ENCODE measurements at places on chromosomes 16 and 17.

GRCh38 chr16:72271699-72272240 is 99.8 kb upstream of the PMFBP1 start:
- DNase-seq, result no peak

DNA sequence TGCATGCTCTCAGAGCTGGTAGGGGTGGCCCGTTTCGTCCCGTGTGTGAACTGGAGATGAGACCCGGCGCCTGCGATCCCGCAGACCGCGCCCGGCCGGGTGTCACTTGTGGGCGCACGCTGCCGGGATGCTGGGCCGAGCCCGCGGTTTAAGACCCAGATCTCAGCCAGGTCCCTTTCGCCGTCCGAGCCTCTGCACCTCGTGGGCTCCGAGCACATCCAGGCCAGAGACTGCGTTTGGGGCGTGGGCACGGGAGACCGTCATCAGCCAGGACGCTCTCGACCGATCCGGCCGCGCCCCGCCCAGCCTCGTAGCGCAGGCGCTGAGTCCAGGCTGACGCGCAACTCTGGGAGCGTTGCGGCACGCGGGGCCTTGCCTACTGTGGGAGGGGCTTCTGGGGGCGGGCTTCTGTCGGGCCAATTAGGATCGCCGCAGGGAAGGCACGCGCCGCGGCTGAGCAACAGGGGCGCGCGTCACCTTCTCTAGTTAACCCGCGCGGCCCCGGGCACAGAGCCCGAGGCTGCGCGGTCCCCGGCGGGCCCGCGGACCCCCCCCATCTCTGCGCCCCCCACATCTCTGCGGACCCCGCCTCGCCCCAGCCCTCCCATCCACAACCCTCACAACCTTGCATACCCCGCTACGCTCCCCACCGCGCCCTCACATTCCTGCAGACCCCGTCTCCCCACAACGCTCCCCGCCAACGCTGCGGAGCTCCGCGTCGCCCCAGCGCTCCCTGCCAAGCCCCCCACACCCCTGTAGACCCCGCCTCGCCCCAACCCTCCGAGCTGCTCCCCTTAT is 687 bp upstream of the CEMP1 start:
- peak; percentile 98 for DNase-seq

DNA sequence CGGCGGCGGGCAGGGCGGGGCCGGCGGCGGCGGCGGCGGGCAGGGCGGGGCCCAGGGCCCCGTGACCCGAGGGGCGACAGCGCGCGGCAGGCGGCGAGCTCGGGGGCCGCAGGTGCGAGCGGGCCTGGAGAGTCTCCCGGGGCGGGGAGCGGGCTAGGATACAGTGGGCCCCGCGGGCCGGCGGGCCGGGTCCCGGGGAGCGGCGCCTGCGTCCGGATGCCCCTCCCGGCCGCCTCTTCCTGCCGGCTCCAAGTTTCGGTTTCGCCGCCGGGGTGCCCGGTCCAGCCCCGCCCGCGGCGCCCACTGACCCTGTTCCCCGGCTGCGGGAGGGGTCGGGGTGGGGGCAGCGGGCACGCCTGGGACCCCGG is at the start of gene RNF213:
Gene RNF213 (plus strand): TSS at position 62 of the 368 bp plus-strand sequence. CDS start 2,830 bp downstream, outside the sequence.
- peak; percentile 49 for DNase-seq

- DNase-seq, result no peak
These were observed 43.1 kb upstream of the GSG1L start for GRCh38 chr16:28106467-28107215.

GRCh38 chr16:4021070-4021779 is 95.0 kb downstream of the ADCY9 start:
- DNase-seq, result no peak

DNA sequence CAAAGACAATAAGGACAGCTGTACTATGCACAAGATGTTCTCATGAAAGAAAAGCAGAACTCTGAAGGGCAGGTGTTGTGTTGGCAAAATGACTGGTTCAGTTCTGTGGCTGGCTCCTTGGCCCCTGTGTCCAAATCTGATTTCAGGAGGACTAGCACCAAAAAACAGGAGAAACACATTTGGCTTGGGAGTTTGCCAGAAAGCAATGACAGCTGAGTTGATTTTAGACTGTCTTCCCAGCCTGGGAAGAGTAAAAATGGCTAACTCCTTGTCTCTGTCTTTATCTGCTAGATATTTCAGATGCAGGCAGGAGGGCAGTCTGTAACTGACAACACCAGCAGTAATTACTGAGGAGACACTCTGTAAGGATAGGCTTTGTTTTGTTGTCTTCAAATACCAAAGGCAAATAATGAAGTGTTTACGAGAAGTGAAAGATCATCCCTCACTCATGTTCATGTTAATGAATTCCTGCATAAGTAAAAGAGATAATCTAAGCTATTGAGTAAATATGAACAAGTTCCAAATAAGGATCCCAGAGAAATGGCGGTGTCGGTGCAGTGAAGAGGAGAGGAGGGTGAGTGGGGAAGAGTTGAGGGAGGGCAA is 989.0 kb downstream of the CDH11 start:
- DNase-seq, result no peak

- DNase-seq, result no peak
These were observed 29.9 kb downstream of the CIBAR2 start for GRCh38 chr16:85082173-85083050.

- no peak for DNase-seq
These were observed 2.0 kb downstream of the CDH3 start for GRCh38 chr16:68646953-68647659.

DNA sequence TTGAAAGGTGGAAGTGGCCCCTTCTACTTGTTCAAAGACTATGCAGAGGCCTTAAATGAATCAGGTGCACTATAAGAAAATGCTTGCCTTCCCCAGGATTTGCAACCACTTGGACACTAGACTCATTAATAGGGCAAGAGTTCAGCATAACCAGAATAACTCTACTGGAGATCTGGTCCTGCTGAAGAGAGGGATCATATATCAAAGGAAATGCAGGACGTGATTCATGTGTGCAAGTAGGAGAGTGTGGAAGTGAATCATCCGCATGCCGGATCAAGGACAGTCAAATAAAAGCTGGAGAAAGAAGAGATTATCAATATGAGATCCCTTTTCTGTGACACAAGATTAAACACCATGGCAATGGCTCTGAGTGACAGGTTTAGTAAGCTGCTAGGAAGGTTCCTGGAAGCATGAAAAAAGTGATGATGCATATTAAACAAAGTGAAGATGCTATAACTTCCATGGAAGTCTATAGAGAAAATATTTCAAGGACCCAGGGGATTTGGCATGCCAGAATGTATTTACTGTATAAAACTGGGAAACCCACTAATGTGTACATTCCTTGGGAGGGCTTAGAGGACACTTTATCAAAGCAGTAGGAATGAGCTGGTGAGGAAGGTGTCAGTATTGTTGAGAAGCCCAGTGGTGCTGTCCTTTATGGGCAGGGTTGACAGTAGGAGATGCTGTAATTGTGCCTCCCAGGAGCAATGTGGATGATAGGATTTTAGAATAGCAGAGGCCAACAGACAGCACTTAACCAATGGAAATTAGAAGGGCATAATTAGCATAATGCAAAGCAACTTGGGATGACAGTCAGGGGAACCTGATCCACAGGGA is 133.1 kb downstream of the ABCA8 start:
- no peak for DNase-seq

DNA sequence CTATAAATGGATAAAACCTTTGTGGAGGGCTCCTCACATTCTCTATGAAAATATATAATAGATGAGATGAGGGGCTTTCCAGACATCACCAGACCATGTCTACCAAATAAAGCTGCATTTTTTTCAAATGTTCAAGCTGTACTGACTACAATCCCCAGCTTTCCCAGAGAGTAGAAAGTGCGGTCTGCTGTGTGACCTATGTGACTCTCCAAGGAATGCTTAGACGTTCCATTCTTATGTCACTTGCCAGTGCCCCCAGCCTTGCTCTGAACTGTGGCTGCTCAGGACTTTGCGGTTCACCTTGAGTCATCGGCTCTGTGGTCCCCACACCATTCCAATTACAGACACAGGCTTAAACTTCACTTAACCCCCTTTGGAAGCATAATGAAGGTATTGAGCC is 47.8 kb upstream of the SCNN1B start:
- DNase-seq, result no peak

GRCh38 chr17:77076124-77076830 is 64.5 kb upstream of the SEC14L1 start:
- DNase-seq, result no peak

DNA sequence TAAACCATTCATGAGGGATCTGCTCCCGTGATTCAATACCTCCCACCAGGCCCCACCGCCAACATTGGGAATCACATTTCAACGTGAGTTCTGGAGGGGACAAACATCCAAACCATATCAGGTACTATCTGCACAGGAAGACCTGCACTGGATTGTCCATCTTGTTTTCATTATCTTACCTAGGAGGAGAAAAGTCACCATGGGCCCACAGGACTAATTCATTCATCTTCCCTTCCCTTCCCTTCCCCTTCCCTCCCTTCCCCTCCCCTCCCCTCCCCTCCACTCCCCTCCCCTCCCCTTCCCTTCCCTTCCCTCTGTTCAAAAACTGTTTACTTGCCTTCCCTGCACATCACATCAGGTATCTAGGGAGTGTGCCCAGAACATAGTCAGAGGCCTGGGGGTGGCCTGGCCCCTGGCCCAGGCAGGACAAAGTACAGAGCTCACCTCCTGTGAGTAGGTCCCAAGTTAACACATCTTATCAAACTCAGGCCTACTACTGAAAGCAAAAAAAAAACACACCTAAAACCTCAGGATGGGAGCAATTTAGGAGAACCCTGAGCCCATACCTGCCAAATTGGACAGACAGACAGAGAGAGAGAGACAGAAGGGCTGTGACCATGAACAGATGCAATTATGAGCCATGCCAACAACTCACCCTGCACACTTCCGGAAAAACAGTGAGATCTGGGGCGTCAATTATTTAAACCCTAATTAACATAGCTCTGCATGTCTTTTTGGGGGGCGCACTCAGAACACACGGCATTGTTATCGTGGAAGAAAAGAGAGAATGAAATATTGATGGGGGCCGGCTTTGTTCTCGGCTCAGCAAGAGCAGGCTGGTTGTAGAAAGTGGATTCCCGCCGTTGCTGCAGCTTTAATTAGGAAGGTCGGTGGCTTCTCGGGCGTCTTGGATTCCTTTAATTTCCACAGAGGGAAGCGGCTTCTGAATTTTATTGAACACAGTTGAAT is 151.2 kb downstream of the IRX5 start:
- no peak for DNase-seq

- no peak for DNase-seq
These were observed 153.9 kb upstream of the CES5A start for GRCh38 chr16:56029026-56029425.

- no peak for DNase-seq
These were observed 23.9 kb upstream of the LITAF start for GRCh38 chr16:11610580-11610979.

DNA sequence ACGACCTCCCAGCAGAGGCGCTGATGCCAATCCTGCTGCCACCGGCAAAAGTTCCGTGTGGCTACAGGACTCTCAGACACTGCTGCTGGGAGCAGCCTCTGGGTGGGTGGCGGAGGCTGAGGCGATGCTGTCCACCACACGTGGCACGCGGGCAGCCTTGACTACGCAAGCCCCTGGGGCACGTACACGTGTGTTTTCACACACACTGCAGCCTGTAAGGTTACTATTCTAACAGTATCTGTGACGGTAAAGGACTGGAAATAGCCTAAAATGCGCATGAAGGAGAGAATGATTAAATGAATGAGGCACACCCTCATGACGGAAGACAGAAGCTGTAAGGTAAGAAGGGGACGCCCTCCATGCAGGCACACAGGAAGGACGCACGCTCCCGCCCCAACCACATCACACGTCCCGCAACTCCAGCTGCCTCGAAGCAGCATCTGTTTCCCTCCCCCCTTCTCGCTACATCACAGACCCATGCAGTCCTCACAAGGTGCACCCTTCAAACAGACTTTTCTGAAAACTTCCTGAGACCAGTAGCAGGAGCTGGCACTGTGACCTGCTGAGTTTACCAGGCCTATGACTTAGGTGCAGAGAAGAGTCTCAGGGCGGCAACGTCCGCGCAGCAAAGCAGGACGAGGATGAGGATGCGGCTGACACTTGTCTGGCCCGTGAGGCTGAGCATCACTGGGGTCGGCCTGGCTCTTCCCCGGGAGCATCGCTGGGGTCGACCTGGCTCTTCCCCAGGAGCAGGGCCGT is 28.7 kb upstream of the FASN start:
- DNase-seq, result peak; percentile 67

GRCh38 chr17:82871776-82872561 is 32.1 kb upstream of the ZNF750 start:
- no peak for DNase-seq

GRCh38 chr16:19288872-19289799 is 3.6 kb downstream of the CLEC19A start:
- DNase-seq, result no peak

- DNase-seq, result peak; percentile 35
These were observed 1.2 kb downstream of the CDT1 start for GRCh38 chr16:88804552-88805339.

- DNase-seq, result peak; percentile 28
These were observed 714 bp downstream of the ACSF3 start for GRCh38 chr16:89094252-89094879.

- no peak for DNase-seq
These were observed 23.8 kb downstream of the CLTC start for GRCh38 chr17:59643159-59644140.

DNA sequence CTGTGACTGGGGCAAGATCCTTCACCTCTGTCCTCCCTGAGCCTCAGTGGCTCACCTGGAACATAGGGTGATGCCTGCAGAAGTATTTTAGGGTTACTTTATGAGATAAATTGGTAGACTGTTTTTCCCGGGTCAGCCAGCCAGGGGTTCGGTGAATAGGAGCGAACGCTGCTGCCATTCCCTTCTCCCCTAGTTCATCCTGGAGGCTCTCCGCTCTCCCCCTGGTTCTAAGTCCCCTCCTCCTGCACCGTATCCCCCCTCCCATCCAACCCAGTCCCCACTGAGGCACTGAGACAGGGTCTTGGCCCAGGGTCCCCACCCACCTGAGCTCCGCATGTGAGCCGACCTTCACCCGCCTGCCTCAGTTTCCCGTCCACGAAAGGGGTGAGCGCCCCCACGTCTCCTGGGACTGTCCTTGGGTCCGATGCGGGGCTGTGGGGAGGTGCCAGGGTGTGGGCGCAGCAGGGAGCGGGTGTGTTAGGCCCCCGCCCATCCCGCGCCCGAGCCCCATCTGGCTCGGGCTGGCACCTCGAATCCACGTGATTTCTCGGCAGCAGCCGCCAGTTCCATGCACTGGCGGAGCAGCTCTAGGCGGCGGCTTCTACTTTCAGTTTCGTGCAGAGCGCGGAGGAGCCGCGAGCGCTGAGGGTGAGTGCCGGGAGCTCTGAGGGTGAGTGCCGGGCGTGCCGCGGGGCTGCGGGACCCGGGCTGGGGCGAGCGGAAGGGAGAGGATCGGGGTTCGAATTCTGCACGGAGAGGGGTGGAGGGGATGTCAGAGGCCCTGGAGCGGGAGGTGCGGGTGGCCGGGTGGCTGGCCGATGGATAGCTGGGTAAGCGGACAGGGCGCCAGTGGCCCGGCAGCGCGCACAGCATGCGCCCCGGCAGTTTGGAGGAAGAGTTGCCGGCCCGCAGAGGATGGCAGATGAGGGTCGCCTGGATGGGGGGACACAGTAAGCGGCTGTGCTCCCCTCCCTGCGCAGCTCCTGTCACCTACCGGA is at the start of gene NLRC5:
Gene NLRC5 (plus strand): TSS at position 610 of the 998 bp plus-strand sequence. CDS start 31,156 bp downstream, outside the sequence.
- peak; percentile 94 for DNase-seq

Data from stimulated activated CD4-positive, alpha-beta T cell treated with anti-CD3 and anti-CD28 coated beads, Interleukin-4, amount 100 ng/mL, for 24 hours (primary cell).